Tibial nerve (tissue), 4 donors: ENCODE measurements at places on chromosomes 16 and 17. TPM values are rescaled to one million over a fixed set of nuclear protein-coding genes. Genes with fewer than 3 reads are reported as not detected.

Gene CLEC19A
- not detected for total RNA-seq

Gene HGS
- total RNA-seq, result 92.5 TPM

Gene CHP2
- total RNA-seq, result 1.8 TPM

Gene AHSP
- total RNA-seq, result not detected

Gene HAS3
- 3.3 TPM for total RNA-seq

Gene NPIPB6
- 6.1 TPM for total RNA-seq

Gene KRT33B
- total RNA-seq, result not detected

Gene CACNG1
- total RNA-seq, result not detected

Gene CMTM2
- not detected for total RNA-seq

Gene BOLA2
- 24.9 TPM for total RNA-seq

- no peak for DNase-seq
- H3K4me3 ChIP-seq, result no peak overlapping the region
- H3K36me3 ChIP-seq, result no peaks in the 10 kb centered on the region
Observed at GRCh38 chr17:46814446-46814845, 4.0 kb downstream of the WNT3 start.

DNA sequence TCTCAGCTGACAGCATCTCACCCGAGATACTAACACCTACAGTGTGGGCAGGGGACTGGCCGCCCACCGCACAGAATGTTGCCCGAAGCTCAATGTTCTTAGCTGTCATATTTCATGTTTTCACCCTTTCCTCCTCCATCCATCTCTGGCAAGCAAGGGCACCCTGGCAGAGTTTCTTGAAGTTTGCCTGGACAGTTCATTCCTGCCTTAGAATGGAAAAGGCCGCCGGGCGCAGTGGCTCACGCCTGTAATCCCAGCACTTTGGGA lies 37.6 kb upstream of the TEX2 start:
- H3K36me3 ChIP-seq, result no peaks in the 10 kb centered on the region
- H3K4me3 ChIP-seq, result no peak overlapping the region
- H3K27me3 ChIP-seq, result no peaks in the 10 kb centered on the region
- no peak overlapping the region for H3K27ac ChIP-seq

GRCh38 chr17:77442976-77443747 lies 302.4 kb downstream of the SEC14L1 start:
- H3K4me1 ChIP-seq, result peaks cover 98% of the 10 kb centered on the region
- peak overlapping the region; percentile 87 for H3K27ac ChIP-seq
- H3K27me3 ChIP-seq, result no peaks in the 10 kb centered on the region
- H3K36me3 ChIP-seq, result no peaks in the 10 kb centered on the region
- DNase-seq, result no peak

DNA sequence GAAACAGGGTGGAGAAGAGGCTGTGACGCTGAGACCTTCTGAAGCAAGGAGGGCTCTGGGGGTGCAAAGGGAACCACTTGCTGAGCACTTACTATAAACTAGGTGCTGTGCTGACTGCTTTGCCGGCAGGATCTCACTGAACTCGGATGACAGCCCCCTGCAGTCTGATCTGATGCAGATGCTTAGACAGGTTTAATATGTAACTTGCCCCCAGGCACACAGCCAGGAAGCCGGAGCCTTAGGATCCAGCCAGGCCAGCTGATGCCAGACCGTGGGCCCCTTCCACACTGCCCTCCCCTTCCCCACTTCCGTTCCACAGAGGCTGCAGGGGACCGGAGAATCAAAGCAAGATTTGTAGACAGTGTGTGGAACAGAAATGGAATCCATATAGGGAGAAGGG lies 23.1 kb downstream of the SPACA3 start:
- H3K4me3 ChIP-seq, result no peak overlapping the region
- no peaks in the 10 kb centered on the region for H3K36me3 ChIP-seq
- H3K27me3 ChIP-seq, result no peaks in the 10 kb centered on the region
- no peak for DNase-seq

DNA sequence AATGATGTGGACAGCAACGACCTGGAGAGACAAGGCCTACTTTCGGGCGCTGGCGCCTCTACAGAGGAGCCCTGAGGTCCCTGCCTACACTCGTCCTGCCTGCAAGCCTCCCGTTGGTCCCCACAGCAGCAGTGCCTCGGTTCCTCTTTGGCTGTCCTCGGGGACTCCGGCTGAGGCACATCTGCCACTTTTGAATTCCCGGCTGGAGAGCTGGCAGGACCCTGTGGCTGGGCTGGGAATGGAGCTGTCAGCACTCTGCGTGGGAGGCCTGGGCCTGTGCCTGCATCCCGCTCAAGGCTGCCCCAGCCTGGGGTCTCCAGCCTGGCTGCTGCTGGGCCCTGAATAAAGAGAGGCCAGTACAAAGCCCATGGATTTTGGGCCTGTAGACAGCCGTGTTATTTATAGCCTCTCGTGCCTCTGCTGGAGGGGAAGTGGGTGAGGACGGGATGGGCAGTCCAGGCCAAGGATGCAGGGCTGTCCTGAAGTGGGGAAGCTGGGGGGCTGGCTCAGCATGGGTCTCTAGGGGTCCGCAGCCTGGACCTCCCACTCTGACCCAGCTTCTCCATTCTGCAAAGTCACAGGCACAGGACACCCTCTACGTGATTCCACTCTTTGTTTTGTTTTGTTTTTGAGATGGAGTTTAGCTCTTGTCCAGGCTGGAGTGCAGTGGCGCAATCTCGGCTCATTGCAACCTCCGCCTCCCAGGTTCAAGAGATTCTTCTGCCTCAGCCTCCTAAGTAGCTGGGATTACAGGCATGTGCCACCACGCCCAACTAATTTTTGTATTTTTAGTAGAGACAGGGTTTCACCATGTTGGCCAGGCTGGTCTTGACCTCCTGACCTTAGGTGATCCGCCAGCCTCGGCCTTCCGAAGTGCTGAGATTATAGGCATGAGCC lies 10.6 kb upstream of the SPNS2 start:
- H3K36me3 ChIP-seq, result no peaks in the 10 kb centered on the region
- H3K27me3 ChIP-seq, result no peaks in the 10 kb centered on the region
- H3K27ac ChIP-seq, result no peak overlapping the region
- DNase-seq, result no peak
- no peaks in the 10 kb centered on the region for H3K4me1 ChIP-seq
- no peak overlapping the region for H3K4me3 ChIP-seq

GRCh38 chr17:83176623-83177583 lies 97.5 kb downstream of the METRNL start:
- no peaks in the 10 kb centered on the region for H3K36me3 ChIP-seq
- no peak overlapping the region for H3K4me3 ChIP-seq
- H3K27me3 ChIP-seq, result no peaks in the 10 kb centered on the region
- DNase-seq, result peak; percentile 8

DNA sequence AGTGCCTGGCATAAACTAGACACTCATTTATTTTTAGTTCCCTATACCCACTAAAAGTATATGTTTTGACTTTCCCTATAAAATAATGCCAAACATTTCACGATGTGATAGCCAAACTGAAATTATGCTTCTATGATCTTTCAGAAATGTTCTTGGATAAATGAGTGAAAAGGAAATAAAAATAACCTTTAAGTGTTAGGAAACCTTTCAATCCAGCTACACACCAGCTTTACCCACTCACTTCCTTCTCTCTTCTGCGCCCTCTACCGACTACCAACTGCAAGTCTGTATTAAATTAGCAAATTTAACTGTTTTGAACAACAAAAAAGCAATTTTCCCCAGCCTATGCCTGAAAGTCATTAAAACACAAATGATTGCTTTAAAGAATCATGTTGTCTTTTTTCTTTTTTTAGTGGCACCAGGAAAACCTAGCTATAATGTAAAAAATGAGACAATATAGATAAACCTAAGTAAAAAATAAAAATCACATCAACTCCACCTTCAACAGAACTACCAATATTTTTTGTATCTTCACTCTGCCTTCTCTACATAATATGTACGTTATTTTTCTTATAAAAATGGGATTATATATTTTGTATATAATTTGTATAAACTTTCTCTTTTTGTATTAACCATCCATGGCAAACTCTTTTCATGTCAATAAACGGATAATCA lies 13.2 kb upstream of the TMEM100 start:
- no peak for DNase-seq
- H3K4me1 ChIP-seq, result peaks cover 54% of the 10 kb centered on the region
- no peaks in the 10 kb centered on the region for H3K36me3 ChIP-seq
- H3K27ac ChIP-seq, result no peak overlapping the region
- no peaks in the 10 kb centered on the region for H3K27me3 ChIP-seq

- H3K27me3 ChIP-seq, result peaks cover 49% of the 10 kb centered on the region
- no peak overlapping the region for H3K4me3 ChIP-seq
- H3K27ac ChIP-seq, result no peak overlapping the region
- H3K4me1 ChIP-seq, result no peaks in the 10 kb centered on the region
- no peaks in the 10 kb centered on the region for H3K36me3 ChIP-seq
Observed at GRCh38 chr17:46811978-46812583, 6.4 kb downstream of the WNT3 start.

GRCh38 chr16:80060470-80060869 lies 459.9 kb upstream of the MAF start:
- no peaks in the 10 kb centered on the region for H3K36me3 ChIP-seq
- no peaks in the 10 kb centered on the region for H3K27me3 ChIP-seq
- DNase-seq, result no peak
- H3K4me1 ChIP-seq, result no peaks in the 10 kb centered on the region

GRCh38 chr17:40348562-40349476 lies 15.7 kb downstream of the GJD3 start:
- H3K4me1 ChIP-seq, result peaks cover 7% of the 10 kb centered on the region
- peak overlapping the region; percentile 14 for H3K27ac ChIP-seq
- no peak overlapping the region for H3K4me3 ChIP-seq
- no peak for DNase-seq
- H3K36me3 ChIP-seq, result peaks cover 4% of the 10 kb centered on the region
- no peaks in the 10 kb centered on the region for H3K27me3 ChIP-seq

- H3K27ac ChIP-seq, result no peak overlapping the region
- H3K4me3 ChIP-seq, result no peak overlapping the region
- H3K36me3 ChIP-seq, result no peaks in the 10 kb centered on the region
- no peaks in the 10 kb centered on the region for H3K4me1 ChIP-seq
Observed at GRCh38 chr17:15112846-15113617, 152.1 kb downstream of the PMP22 start.

GRCh38 chr17:823501-823902 lies 41.3 kb downstream of the MRM3 start:
- no peaks in the 10 kb centered on the region for H3K4me1 ChIP-seq
- no peak overlapping the region for H3K4me3 ChIP-seq
- no peak for DNase-seq
- H3K36me3 ChIP-seq, result no peaks in the 10 kb centered on the region

- DNase-seq, result no peak
- no peaks in the 10 kb centered on the region for H3K27me3 ChIP-seq
- H3K4me1 ChIP-seq, result peaks cover 29% of the 10 kb centered on the region
- H3K27ac ChIP-seq, result peak overlapping the region; percentile 82
Observed at GRCh38 chr16:84177741-84178073, 9.2 kb downstream of the TAF1C start.

- H3K4me1 ChIP-seq, result no peaks in the 10 kb centered on the region
- no peaks in the 10 kb centered on the region for H3K27me3 ChIP-seq
- H3K27ac ChIP-seq, result no peak overlapping the region
- no peak for DNase-seq
- no peak overlapping the region for H3K4me3 ChIP-seq
Observed at GRCh38 chr16:85929259-85929721, 30.3 kb downstream of the IRF8 start.

DNA sequence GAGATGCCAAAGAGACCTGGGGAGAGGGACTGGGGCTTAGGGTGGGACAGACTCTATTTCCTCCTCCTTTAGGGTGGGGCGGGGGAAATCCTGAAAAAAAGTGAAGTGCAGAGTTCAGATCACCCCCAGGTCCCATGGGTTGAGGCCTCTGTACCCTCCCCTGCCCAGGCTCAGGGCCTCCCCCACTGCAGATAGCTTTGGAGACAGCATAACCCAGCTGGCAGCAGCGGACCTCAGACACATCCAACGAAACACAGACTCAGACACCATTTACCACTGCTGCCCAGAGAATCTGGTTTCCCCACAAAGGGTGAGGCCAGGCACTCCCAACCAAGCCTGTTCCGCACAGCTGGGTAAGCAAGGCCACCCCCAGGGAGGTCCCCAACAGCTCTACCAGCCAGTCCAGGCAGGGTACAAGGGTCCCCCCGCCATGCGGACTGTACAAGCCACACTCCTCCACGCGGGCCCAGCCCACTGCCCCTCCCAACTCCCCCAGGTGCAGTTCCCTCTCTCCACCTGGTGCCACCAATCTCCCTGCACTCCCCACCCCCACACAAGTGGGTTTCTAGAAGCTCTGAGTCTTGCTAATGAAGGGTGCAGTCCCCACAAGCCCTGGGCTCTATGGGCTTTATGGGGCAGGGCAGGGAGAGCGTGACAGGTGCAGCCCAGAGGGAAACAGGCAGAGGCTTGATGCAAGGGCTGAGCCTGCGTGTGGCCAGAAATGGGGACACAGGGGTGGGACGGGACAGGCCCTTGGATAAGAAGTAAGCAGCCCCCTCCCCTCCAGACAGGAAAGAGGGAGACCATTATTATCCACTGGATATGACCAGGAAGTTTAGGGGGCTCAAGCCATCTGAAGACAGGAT lies 8.9 kb downstream of the RHBDF2 start:
- DNase-seq, result no peak
- H3K4me3 ChIP-seq, result no peak overlapping the region

DNA sequence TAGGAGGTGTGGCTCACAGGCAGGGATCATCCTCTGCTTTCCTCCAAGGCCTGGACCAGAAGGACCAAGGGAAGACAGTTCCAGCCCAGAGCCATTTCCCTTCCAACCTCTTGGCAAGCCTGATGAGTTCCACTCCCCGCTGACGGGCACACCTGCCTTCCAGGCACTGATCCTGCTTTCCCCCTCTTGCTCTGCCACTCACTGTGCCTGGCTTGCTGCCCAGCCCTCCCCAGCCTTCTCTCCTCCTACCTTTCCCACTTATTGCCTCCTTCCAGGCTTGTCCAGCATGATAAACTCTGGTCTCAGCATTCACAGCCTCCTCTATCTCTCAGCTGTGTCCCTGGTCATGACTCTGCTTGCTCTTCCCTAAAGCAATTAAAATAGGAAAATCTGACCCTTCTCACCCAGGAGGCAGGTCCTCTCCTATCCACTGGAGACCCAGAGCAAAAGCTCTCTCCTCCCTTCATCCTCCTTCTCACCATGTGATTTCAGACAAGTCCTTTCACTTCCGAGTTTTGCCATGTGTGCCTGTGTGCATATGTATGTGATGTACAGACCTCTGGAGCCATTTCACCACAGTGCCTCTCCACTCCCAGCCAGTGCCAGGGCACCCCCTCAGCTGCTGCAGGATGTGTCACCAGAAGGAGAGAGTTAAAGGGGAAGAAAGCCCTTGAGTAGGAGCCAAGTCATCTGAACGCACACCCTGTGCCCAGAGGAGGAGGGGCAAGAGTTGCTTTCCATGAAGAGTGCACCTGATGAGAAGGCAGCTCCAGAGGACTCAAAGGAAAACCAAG lies 13.4 kb upstream of the TMEM170A start:
- no peaks in the 10 kb centered on the region for H3K4me1 ChIP-seq
- no peak overlapping the region for H3K27ac ChIP-seq
- DNase-seq, result no peak
- no peaks in the 10 kb centered on the region for H3K36me3 ChIP-seq
- no peaks in the 10 kb centered on the region for H3K27me3 ChIP-seq
- no peak overlapping the region for H3K4me3 ChIP-seq

GRCh38 chr17:2814481-2815341 lies 18.5 kb downstream of the RAP1GAP2 start:
- no peaks in the 10 kb centered on the region for H3K4me1 ChIP-seq
- H3K36me3 ChIP-seq, result no peaks in the 10 kb centered on the region
- DNase-seq, result no peak

GRCh38 chr16:19138601-19139000 lies 24.8 kb downstream of the ITPRIPL2 start:
- H3K27ac ChIP-seq, result no peak overlapping the region
- H3K4me3 ChIP-seq, result no peak overlapping the region
- peak; percentile 83 for DNase-seq
- H3K36me3 ChIP-seq, result no peaks in the 10 kb centered on the region
- H3K27me3 ChIP-seq, result no peaks in the 10 kb centered on the region
